Skeletal muscle cell (primary cell): ENCODE measurements at places on chromosomes 2 and 18.

GRCh38 chr2:239574434-239575156, 173.8 kb upstream of the HDAC4 start:
- no peak for DNase-seq

- no peak for DNase-seq
Observed at GRCh38 chr2:85647823-85648526, 20.0 kb downstream of the SFTPB start.

- no peak for DNase-seq
Observed at GRCh38 chr2:121794233-121794632, 38.8 kb downstream of the TSN start.

DNA sequence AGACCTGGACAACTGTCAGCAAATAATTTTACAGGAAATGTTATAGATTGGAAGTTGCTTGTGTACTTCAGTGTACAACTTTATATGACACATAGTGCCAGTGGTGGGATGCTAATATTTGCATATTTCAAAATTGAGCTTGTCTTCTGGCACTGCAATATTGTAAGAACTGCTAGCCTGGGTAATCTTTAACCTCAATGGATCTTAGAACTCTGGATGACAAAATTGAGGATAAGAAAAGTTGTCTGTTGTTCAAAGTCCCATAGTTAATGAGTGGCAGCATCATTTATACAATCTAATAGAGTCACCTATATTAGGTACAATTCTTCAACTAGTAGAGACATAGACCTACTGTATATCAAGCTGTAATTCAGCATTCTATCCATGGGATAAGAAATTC, 110.3 kb downstream of the MEIS1 start:
- no peak for DNase-seq

DNA sequence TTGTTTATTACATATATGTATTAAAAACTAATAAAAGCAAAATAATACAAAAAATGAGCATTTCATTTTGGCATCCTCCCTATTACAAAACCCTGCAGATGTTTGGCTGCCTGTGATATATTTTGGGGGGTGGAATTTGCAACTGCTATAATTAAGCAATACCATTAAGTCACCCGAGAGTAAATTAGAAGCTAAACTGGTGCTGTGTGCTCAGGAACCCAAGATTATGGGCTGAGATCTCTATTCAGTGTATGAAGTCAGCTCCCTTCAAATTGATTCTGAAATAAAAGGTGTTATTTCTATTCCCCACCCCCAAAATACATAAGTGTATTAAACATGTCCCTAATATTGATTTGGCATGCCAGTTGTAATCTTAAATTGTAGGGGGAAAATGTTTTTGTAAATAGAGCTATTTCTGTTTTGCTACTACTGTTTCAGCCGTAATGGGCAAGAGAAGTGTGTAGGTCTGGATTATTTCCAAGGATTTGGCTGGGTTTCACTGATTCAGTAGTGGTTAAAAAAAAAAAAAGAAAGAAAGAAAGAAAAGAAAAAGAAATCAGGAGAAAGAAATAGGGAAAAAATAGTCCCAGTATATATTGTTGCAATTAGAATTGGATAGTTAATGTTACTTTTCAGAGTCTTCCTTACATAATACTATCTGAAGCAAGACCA, 110.9 kb downstream of the SS18 start:
- no peak for DNase-seq

- no peak for DNase-seq
Observed at GRCh38 chr2:191023235-191023679, 9.3 kb upstream of the STAT1 start.

- DNase-seq = no peak
Observed at GRCh38 chr18:45133276-45133675, 452.6 kb downstream of the SETBP1 start.

DNA sequence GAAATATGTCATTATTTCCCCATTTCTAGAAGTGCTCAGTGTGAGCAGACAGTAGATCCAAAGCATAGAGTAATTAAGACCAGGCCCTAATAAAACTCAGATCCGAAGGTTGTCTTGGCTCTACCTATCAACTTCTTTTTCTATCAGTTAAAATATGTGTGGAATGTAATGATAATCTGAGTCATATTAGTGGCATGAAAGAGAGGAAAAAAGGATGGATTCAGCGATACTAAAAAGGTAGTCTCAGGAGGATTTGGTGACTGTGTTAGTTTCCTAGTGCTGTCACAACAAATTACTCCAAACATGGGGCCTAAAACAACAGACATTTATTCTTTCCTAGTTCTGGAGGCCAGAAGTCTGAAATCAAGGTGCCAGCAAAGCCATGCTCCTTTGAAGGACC, 103.7 kb upstream of the NABP1 start:
- DNase-seq = no peak

- no peak for DNase-seq
Observed at GRCh38 chr2:105447476-105447875, 48.6 kb upstream of the FHL2 start.

GRCh38 chr2:115624332-115624731, 1181.9 kb downstream of the DPP10 start:
- DNase-seq = no peak

GRCh38 chr2:37091873-37092272, 7.6 kb downstream of the GPATCH11 start:
- no peak for DNase-seq

DNA sequence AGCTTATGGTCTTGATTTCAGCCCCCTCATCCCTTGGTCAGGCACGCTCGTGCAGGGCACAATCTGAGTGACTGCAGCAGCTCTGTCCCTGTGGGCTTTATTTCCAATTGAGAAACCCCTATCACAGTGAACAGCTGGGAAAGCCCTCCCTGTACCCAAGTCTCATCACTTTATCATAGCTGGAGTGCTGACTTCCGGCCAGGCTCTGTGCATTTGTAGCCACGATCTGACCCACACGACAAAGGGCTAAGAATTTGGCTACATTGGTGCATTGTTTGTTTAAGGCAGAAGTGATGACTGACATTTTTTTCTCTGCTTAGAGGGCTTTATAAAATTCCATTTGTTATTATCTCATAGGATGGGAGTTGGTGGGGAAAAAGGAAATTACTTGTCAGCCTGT, 184.4 kb downstream of the KCNS3 start:
- no peak for DNase-seq

DNA sequence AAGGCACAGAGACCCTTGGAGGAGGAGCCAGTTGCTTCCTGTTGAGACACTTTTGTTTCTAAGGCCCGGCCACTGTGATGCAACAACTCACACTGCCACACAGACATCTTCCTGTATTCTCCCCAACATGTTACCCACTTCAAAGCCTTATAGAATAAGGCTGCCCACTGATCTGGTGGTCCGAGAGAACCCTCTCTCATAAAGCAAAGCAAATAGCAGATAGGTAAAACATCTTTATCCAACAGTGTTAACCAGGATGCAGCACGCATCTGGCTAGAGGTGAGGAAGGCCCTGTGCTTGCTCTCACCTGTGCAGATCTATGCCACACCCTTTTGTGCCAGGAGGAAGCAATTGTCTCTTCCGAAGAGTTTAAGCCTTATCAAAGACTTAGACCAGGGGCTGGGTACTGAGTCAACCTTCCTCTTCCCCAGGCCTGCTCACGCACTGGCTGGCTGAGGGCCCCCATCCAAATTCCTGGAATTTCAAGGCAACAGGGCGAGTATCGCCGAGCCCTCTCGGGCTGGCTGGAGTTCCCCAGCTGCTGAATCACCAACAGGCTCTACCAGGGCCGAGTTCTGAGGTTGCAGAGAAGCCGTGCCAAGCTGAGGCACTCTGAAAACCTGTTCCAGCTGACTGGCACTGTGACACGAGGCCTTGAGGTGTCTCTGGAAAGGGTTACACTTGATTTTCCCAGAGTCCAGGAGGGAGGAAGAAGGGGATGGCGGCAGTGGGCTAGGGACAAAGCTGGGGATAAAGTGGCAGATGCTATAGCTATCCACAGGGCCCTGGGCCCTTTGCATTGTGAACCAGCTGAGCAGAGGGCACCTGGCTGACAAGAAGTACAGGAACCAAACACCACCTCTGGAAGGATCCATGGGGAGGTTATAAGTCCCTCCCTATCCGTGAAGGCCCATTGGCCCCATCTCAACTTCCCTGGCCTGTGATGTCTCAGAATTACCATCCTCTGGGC, 29.3 kb downstream of the TGFA start:
- DNase-seq = no peak

DNA sequence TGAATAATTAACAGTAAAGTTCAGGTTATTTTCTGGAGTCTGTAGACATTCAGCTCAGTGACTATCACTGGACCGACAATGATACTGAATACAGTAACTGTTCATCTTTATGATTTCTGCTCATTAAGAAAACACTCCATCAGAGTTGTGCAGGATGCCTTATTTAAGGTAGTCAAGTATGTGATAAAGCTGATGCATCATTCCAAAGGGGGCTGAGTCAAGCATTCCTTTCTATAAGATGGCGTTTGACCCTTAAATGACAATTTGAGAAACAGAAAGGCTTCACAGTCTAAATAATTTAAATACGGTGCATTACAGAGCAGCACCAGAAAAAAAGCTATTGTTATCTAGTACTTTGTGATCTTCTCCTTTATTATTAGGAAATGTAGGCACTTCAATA, 131.1 kb downstream of the CDH2 start:
- no peak for DNase-seq

DNA sequence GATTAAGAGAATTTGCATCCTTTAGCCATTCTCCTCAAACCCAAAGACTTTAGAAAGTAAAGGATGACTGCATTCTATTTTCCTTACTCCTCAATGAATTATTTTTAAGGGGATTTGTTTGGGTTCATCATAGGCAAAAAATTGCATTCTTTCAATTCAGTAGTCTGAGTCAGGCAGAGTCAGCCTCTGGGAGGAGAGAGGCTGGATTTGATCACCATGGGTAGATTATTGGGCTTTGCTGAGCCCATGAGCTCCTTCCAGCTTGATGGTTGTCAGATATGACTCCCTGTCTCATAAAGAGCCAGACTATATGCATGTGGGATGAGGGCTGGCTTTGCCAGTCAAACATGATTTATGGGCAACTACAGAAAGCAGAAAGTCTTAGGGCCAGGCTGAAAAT, 101.2 kb downstream of the KCNS3 start:
- peak; percentile 6 for DNase-seq

DNA sequence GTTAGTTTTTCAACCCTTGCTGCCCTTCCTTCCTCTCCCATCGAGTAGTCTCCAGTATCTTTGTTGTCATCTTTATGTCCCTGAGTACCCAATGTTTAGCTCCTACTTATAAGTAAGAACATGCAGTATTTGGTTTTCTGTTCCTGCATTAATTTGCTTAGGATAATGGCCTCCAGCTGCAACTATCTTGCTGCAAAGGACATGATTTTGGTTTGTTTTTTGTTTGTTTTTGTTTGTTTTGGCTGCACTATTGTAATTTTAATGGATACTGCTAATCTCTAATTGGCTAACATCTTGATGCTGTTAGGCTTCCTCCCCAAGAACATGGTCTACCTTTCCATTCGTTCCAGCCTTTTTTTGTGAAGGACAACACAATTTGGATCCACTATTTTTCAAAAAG, 31.2 kb upstream of the HNRNPLL start:
- DNase-seq = no peak

GRCh38 chr2:98899041-98899702, 36.9 kb downstream of the CRACDL start:
- no peak for DNase-seq

- no peak for DNase-seq
Observed at GRCh38 chr2:49049161-49049560, 105.2 kb downstream of the FSHR start.

DNA sequence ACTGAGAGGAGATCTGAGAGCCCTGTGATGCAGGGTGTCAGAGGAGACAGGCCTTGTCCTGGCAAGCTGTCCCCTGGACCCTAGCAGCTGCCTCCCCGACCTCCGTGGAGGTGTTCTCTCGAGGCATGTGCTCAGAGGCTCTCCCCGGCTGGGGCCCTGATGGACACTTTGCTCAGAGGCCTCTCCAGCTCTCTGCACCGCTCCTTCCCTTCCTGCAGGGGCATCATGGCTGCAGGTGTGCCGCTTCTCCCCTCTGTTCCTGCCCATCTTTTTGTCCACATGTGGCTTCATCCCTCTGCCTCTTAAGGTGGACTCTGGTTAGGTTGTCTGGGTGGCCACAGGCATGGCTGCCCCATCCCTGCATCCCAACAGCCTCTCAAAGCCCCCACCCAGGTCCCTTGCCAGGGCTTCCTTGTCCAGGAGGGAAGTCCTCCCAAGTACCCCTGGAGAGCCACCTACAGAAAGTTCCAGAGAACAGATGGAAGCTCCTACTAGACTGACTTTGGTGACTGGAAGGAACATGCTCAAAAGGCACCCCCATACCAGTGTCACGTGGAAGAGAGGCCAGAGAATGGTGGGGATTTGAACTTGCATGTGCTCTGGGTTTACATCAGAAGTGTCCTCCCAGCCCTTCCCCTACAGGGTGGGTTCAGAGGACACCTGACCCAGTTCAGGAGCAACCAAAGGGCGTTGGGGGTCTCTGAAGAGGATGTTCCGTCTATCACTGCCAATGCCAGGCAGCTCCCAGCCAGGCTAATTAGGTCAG, 120.4 kb downstream of the KLHL29 start:
- no peak for DNase-seq

DNA sequence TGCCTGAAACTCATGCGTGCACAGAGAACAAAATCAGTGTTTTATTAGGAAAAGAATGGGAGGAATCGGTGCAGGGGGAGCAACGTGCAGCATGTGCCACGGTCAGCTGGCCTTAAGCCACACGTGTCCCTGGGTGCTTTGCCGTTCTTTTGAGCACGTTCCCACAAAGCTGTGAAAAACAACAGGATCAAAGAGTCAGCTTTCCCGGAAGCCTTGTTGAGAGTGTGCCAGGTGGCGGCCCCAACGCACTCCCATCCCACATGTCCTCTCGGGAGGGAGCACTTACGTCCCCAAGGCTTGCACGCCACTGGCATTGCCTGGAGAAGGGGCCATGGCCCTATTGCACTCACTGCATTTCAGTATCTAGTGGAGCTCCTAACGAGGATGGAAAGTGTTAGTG, 511.2 kb downstream of the EIPR1 start:
- DNase-seq = no peak

DNA sequence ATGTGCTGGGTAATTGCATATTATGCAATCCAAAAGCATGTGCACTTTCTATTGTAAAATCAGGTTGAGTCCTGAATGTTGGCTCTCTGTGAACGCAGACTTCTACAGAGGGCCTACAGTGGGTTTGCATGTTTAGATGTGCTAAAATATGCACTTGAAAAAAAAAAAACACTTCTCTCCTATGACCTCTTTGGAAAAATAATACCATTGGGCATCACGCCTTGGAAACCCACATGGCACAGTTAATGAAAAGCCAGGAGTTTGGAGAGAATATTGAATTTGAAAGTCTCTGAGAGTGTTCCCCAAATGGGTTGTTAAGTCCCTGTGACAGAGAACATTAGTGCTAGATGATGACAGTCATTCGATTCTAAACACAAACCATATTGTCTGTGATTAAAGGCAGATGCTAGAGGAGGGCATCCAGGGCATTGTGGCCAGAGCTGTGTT, 710.4 kb upstream of the PIK3C3 start:
- no peak for DNase-seq
